Activated T-helper 1 cell treated with anti-CD3 and anti-CD28 coated beads, Interleukin-12 subunit alpha, Interleukin-12 subunit beta, Interleukin-2, Interleukin-4 antibody, amounts not matched to agents 30 ng/mL and 10 ng/mL and 1 ng/mL, durations not matched to agents 14 hours and 24 hours and 36 hours (primary cell): ENCODE measurements at places on chromosomes 7 and 10.

GRCh38 chr7:153193144-153193595, 433.6 kb downstream of the ACTR3B start:
- no peak for DNase-seq

GRCh38 chr7:51070151-51070550, 246.5 kb downstream of the COBL start:
- DNase-seq: no peak

DNA sequence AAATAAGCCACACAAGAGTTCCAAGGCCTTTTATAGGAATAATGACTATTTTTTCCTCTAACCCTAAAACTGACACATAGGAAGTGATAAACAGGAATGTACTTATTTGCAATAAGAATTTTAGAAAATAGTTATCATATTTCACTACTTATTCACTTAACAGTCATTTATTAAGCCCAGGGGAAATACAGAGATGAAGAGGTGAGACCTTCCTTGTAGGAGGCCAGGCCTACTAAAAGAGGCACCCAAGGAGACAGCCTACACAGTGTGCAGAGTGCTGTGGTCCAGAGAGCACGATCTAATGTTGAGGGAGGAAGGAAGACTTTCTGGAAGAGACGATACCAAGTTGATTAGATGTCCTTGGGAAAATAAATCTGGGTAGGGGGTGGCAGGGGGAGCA, 45.0 kb upstream of the PPP1R3C start:
- no peak for DNase-seq

DNA sequence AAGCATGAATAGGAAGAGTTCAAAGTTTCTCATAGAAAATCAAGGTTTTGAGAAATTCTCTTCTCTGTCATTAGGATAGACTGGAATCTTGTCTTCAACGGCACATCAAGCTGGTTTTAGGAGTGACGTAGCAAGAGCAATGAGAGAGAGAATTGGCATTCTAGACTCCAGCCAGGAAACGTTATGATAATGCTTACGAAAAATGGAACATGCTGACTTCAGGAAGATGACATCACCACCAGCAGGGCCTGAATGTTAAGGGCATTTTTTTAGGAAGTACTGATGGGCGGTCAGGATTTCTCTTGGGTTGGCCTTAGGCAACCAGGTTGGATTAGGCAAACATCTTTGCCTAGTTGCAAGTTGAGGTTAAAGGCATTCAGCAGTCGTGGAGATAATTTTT, 213.2 kb upstream of the CTBP2 start:
- no peak for DNase-seq

- DNase-seq: no peak
These were observed 28.9 kb upstream of the GPR146 start for GRCh38 chr7:1015196-1016121.
